ENCODE measurements at places on chromosomes 3 and 15.
A peak's percentile ranks its signal among the peaks of the same experiment; 100 is the strongest.

GRCh38 chr15:76363251-76363650 lies 26.7 kb downstream of the ISL2 start:
- DNase-seq = no peak

DNA sequence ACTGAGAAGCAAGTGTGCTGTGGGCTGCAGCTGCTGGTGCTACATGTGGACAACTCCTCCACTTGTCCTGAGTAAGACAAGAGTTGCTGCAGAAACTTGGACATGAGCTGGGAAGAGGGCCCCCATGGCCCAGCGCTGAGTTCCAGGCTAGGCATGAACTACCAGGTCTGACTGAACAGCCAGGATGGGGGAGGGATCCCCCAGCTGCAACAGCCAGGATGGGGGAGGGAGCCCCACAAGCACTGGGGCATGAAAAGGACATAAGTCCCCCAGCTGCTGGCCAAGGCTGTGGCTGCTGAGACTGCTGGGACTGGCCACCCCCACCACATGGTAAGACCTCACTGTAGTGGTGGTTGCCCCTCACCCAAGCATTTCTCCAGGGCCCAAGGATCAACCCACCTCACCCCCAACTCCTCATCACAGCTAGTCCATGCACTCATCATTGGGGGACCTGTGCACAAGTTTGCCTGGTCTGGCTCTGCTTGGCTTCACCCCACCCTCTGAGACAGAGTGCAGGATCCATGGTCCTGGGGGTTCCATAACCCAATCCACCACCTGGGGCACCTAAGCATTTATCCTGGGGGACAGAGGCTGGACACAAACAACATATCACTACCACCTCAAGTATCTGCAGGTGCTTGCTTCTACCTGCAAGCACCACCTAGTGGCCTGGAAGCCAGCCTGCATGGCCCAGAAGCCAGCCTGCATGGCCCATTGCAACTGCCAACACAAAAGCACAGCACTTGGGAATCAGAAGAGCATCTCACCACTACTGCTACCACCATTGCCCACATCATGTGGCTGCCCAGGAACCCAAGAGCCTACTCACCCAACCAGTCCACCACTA lies 84.5 kb upstream of the STT3B start:
- no peak for DNase-seq

DNA sequence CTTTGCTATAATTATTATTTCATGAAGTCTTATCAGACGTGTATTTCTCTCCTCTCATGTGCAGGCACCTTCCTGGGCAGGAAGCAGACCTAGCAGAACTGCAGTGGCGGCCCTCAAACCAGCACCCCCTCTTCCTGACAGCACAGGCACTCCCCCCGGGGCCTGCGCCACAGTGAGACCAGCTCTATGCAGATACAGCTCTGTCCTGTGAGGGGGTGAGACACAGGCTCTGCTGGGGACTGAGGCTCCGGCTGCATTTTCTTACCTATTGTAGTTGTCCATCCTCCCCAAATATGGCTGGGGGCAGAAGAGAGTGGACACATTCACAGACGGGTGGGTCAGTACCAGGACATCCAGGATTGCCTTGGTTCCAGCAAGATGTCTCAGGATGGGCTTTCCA lies 5.0 kb downstream of the CISH start:
- DNase-seq = no peak

DNA sequence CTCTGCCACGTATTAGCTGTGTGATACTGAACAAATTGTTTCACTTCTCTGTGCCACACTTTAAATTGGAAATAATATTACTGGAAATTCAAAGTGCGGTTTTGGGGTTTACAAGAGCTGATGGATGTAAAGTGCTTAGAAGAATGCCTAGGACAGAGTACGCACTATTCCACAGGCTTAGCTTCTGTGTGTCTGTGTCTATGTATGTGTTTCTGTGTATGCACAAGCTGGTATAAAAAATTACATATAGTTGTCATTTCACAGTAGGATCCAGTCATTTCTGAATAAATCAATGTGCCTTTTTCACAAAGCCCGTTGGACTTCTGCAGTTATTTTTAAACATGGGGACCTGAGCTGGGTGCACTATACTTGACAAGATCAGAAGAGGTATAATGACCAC lies 370.4 kb downstream of the TUSC7 start:
- no peak for DNase-seq

- DNase-seq = no peak
Observed at GRCh38 chr3:137998121-137999042, 11.6 kb upstream of the CLDN18 start.

- DNase-seq = no peak
Observed at GRCh38 chr3:42697289-42698051, 5.1 kb downstream of the HHATL start.

GRCh38 chr3:158347966-158348365 lies 223.0 kb upstream of the MLF1 start:
- peak; percentile 31 for DNase-seq

DNA sequence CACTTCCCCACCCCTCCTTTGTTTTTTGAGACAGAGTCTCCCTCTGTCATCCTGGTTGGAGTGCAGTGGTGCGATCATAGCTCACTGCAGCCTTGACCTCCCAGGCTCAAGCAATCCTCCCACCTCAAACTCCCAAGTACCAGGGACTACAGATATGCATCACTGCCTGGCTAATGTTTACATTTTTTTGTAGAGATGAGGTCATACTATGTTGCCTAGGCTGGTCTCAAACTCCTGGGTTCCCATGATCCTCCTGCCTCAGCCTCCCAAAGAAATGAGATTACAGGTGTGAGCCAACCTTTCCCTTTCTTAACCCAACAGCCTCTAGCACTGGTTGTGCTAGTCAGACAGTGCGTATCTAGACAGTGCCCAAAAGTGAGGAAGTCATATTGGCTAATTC lies 6.4 kb upstream of the GATM start:
- DNase-seq = no peak

DNA sequence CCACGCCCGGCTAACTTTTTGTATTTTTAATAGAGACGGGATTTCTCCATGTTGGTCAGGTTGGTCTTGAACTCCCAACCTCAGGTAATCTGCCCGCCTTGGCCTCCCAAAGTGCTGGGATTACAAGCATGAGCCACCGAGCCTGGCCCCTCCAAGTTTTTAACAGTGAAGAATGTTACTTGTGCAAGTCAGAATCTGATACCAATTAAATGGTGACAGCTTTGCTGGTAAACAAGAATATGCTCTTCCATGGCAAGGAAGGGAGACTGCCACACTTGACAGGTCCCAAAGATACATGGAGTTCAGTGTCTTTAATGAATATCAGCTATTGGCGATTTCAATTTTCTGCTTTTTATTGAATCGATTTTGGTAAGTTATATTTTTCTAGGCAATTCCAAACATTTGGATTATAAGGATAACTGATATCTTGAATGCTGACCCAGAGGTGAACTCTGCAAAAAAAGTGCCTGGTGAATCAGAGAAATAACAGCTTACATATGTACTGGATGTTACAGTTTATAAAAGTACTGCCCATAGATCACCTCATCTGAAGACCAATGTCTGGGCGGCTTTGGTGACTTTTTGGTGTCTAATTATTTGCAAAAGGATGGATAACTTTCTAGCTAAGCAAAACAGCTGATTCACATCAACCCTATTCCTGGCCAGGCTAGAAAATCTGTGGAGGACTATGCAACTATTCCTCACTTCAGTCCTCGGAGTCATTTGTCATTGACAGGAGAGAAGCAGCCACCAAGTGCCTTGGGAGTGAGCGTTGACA lies 1.2 kb downstream of the PARP16 start:
- DNase-seq = no peak

- DNase-seq = no peak
Observed at GRCh38 chr15:62513893-62514292, 348.8 kb upstream of the C2CD4B start.

GRCh38 chr3:33144433-33144832 lies 30.6 kb downstream of the CRTAP start:
- no peak for DNase-seq

GRCh38 chr3:81735334-81735733 lies 26.1 kb downstream of the GBE1 start:
- no peak for DNase-seq

DNA sequence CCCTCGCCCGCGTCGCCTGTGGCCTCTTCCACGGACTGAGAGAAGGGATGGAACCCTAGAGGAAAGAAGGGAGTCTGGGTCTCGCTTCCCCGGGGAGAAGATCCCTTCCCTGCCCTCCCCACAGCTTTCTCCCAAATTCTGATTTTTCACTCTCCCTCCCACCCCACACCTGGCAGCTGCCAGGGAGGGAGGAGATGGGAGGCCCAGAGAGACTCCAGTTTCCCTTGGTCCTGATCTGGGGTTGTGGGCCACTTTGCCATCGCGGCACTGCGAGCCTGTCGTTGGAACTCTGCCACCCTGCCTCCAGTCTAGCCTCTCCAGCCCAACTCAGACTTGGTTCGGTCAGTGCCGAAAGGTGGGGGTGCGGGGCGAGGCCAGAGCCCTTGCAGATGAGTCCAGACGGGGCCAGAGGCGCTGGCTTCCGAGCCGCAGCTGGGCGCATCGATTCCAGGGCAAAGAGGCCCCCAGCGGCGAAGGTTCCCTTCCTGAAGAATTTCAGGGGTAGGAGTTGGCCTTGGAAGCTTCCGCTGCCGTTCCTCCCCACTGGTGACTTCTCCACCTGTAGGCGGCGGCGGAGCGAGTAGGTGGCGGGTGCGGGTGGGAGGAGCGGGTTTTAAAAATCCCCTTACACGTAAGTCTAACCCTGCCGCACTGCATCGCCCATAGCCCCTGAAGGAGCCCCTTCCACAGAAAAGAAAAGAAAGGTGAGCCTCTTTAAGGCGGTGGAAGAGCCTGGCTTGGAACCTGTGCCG lies 5.2 kb downstream of the WNT5A start:
- no peak for DNase-seq

GRCh38 chr3:16739541-16740105 lies 134.4 kb upstream of the DAZL start:
- no peak for DNase-seq

DNA sequence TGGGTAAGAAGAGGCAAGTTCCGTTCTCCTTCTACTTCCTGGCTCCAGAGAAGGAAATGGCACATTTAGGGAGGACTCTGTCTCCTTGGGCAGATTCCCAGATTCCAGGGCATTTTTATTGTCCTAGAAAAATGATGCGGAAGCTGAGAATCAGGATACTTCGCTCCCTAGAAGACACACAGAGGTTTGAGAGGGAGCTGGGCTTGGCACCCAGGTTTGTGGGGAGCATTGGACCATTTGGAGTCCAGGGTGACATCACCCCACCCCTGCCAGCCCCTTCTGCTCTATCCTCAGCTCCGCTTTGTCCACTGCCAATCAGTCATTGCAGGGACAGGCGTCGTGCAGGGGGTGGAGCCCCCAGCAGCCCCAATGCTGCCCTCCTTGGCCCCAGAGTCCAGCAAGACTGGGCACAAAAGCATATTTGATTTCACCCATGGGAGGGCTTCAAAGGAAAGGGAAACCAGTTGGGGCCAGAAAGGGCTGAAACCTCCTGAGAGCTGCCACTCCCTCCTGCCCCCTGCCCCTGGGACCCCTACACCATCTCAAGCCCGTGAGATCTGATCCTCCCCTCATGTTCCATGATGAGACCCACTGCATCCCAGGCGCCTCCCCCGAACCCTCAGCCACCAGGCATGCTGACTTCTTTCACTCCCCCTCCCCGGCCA lies 129.8 kb upstream of the MEF2A start:
- DNase-seq = no peak

DNA sequence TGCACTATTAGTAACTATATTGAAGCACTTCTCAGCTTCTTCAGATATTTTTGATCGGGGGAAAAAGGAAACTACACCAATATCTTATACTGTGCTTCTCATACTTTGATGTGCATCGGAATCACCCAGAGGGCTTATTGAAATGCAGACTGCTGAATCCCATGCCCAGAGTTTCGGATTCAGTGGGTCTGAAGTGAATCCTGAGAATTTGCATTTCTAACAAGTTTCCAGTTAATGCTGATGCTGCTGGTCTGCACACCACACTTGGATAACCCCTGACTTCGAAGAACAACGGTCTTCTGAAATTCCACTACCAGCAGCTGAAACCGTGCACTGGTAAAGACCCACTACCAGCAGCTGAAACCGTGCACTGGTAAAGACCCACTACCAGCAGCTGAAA lies 243.9 kb downstream of the NTRK3 start:
- DNase-seq = no peak

- no peak for DNase-seq
Observed at GRCh38 chr3:194397757-194398312, 1.2 kb downstream of the GP5 start.

DNA sequence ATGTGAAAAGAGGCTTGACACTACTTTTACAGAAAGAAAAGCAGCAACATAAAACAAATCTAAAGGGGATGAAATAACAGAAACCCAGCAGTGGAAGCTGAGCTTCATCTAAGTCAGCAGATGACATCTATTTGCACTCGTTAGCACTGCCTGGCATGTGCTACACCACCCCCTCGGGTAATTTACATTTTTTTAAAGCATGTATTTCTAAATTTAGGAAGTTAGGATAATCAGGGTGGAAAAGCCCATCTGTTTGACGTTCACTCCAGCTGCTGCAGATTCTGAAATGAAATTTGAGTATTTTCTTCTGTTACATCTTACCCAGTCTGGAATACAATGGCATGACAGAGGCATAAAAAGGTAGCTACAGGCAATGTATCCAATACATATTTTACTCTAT lies 20.7 kb downstream of the IGSF11 start:
- DNase-seq = no peak

DNA sequence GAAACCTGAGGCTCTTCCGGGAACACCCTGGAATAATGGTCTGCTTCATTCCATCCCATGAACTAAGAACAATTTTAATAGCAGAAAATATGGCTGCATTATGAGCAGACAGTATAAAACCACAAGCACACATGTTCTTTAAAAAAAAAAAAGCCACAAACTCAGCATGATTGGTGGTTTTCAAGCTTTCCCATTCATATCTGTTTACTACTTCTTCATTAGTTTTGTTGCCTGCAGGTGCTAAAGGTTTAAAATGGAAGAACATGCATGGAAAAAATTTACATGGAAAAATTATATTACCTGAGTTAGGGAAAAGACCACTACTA lies 137.9 kb upstream of the HES1 start:
- DNase-seq = no peak

GRCh38 chr3:23071758-23072157 lies 131.4 kb upstream of the UBE2E2 start:
- DNase-seq = no peak
